ENCODE measurements at places on chromosomes 11 and 22.

DNA sequence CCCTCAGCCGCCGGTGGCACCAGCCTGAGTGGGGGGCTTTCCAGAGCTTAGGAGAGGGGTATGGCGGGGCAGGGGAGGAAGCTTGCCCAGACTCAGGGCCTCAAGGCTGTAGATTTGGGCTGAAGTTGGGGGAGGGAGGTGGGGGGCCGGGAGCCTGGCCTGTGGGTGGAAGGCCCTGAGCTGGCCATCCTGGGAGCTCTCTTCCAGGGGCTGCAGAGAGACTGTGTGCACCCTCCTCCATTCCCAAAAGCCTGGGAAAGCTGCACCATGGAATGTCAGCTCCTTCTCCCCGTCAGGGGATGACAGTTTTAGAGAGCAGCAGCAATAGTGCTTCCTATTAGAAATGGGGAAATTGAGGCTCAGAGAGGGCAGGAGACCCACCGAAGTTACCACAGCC lies 1.0 kb downstream of the SYT12 start:
- DNase-seq: no peak

DNA sequence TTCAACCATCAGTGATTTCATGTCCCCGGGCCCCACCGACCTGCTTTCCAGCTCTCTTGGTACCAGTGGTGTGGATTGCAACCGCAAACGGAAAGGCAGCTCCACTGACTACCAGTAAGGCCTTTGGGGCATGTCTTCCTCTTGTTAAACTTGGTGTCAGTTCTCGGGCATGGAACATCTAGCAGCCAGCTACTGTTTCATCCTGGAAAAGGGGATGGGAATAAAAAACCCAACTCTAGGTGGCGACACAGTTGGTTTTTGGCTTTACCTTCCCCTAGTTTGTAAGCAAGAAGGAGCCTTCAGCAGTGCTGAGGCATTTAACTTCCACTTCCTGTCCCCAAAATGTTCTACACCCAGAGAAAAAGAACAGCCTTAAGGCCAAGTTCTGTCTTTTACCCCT lies 76.7 kb downstream of the BMAL1 start:
- no peak for DNase-seq

- no peak for DNase-seq
Observed at GRCh38 chr11:126357969-126358762, 2.7 kb downstream of the ST3GAL4 start.

GRCh38 chr11:124961972-124962609 lies 8.1 kb downstream of the CCDC15 start:
- peak; percentile 48 for DNase-seq

GRCh38 chr11:78666675-78667160 lies 92.1 kb upstream of the NARS2 start:
- no peak for DNase-seq

DNA sequence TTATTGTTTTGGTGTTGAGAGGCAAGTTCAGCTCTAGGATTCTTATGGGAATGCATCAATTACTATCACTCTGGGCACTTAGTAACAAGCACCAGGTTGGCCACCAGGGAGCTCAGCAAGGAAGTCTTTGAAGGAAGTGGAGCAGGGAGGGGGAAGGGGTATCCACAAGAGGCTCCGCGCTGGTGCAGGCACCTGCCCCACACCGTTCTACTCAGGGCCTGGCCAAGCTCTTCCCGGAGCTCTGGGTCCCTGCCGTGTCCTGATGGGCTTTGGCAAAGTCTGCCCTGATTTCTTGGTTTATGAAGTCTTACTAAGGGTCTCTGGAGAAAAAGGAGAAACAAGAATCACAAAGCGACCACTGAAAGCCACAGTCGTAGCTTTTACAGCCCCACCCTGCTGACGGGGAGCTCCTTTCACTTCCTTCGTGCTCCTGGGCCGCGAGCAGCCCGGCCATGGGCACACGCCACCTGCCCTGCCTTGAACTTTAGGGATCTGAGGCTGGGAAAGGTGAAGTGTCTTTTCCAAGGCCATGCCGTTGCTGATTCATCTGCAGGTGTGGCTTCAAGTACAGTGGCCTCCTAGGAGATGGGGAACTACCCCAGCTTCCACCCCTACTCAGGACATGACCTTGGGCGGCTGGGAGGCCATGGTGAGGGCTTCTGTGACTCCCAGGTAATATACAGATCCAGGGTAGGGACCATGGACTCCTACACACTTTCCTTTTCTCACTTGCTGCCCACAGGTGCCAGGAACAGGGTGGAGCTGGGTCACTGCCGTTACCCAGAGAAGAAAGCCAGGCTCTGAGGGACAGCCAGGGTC lies 15.9 kb upstream of the LRRC32 start:
- DNase-seq: no peak

DNA sequence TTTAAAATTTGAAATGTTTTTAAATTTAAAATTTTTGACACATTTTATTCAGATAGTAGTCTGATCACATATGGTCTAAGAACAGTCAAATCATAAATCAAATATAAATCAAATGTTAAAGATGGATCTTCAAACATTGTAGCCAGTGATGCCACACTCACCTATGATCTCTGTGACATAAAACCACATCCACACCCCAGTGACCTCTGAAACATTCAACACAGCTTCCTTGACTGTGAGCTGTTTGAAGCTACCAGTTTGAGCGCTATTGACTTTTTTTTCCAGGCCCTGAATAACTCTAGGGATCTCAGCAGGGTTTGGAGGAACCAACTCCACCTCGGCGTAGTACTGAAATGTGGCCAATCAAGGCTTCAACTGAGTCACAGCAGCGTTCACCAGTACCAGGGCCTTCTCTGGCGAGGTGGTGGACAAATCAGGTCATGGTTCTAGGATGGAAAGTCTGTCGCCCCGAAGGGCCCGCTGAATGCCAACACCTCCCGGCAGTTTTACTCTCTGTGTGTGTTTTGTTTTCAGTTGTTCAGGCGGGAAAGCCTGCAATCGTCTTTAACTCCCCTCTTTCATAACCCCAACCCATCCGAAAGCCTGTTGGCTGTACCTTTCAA lies 4.3 kb upstream of the MARK2 start:
- DNase-seq: no peak

DNA sequence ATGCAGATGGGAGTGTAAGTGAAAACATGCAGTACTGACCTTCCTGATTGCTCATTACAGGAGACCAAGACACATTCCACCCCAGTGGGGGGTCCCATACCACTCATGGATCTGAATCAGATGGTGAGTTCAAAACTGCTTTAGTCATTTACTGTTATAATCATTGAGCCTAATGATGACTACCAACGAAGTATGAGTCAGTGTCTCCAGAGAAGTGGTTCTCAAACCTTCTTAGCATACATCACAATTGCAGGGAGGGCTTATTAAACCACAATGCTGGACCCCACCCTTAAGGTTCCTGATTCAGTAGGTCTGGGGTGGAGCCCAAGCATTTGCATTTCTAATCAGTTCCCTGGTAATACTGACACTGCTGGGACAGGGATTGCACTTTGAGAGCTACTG lies 75.8 kb downstream of the CD44 start:
- DNase-seq: no peak

DNA sequence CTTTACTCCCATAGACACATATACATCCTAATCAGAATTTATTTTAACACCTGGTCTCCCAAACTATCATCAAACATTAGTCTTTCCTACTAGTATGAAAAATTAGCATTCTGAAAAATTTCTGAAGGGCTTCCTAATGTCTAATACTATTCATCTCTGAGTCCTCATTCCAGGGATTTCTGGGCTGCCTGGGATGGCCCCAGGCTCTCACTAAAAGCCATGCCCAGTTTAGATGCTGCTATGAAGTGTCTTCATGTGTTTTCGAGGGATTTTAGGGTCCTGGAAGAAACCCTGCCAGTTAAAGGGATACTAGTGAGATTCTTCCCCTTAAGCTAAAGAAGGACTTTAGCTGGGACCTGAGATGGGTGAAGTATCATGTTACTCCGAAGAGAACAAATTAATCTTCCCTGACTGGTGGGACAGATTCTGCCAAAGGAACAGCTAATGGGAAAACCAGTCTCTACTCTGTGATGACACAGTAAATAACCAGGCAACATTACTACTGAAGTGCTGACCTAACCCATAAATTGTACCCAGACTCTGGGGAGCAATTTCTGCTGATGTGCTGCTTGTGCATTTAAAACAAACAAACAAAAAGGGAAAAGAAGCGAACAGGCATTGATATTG lies 342.6 kb downstream of the SOX6 start:
- DNase-seq: no peak

- no peak for DNase-seq
Observed at GRCh38 chr22:20654343-20655208, 119.3 kb upstream of the SERPIND1 start.

GRCh38 chr11:73997120-73997770 lies 11.6 kb downstream of the UCP3 start:
- no peak for DNase-seq

GRCh38 chr11:123640677-123641494 lies 13.5 kb downstream of the SCN3B start:
- DNase-seq: no peak

DNA sequence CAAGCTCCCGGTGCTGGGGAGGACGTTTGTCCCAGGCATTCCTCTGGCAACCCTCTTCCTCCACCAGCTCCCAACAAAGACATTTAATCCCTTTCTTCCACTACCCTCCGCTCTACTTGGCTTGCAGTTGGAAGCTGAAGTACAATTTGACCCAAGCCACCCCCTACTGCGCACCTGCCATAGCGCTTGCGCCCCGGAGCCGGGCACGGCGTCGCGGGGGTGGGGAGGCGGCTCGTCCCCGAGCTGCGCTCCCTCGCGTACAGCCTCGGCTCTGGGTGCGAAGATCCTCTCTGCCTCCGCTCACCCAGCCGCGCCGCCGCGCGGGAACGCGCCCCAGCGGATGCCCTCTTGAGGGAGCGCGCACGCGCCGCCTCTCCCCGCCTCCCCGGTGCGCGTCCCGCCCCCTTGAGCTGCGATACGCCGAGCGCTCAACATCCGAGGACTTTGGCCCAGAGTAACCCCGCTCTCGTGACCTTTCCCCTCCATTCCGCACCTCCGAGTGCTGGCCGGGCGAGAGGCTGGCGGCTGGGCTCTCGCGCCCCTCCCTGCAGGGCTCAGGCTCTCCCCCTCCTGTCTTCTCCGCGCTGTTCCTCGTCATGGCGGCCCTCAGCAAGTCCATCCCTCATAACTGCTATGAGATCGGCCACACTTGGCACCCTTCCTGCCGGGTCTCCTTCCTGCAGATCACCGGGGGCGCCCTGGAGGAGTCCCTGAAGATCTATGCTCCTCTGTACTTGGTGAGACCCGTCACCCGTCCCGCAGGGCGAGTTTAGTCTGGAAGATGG lies at the start of gene TMEM135:
TMEM135 (plus strand) TSS at position 485 of the 785 bp plus-strand sequence; CDS start at position 597, 112 bp downstream.
- DNase-seq: no peak

DNA sequence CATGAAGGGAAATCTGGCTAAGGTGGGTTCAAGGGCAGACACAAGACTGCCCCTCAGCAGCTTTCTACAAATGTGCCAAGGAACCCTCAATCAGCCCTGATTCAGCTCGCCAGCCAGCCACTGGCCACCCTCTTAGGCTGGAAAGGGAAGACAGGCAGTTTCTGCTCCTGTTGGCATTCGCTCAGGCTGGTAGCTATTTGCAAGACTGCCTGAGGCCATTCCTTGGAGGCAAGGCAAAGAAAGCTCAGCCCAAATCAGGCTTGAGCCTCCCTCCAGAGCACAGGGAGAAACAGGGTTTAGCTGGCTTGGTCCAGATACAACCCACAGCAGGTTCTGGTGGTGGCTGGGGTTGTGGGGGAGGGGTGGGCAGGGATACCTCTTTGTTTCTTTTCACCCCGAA lies 19.2 kb downstream of the TP53I11 start:
- DNase-seq: no peak

- DNase-seq: no peak
Observed at GRCh38 chr11:110786226-110786902, 74.1 kb upstream of the ARHGAP20 start.

- no peak for DNase-seq
Observed at GRCh38 chr11:14393889-14394288, 34.9 kb upstream of the RRAS2 start.

DNA sequence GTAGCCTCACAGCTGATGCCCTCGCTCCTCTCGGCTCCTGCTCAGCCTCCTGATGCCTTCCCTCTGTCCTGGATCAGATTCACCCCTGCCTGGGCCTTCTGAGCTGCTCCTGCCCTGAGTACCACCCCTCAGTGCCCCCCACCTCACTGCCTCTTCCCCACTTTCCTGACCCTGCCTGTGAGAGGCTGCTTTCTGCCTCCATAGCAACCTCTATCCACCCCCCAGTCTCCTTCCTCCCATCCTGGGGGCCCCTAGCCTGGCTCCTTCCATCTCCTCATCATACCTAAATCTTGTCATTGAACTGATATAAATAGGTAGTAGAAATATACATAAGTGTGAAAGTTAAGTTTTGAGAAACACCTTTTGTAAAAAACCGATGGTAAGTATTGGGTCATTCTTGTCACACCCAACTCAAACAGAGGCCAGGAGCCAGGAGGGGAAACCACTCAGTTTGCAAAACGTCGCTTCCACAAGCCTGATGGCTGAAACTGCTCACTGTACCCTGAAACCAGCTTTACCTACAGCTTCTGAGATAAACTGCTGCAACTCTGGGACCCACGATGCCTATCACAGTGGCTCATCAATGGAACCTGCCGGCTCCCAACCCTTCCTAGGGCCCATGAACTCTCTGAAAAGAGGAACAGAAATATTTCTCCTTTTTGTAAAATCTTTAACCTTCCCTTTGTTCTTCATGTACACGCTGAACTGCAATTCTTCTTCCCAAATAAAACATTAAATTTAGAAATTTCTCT lies 4.8 kb upstream of the APOBEC3H start:
- DNase-seq: no peak

- no peak for DNase-seq
Observed at GRCh38 chr22:37734964-37735451, 38.2 kb downstream of the TRIOBP start.

DNA sequence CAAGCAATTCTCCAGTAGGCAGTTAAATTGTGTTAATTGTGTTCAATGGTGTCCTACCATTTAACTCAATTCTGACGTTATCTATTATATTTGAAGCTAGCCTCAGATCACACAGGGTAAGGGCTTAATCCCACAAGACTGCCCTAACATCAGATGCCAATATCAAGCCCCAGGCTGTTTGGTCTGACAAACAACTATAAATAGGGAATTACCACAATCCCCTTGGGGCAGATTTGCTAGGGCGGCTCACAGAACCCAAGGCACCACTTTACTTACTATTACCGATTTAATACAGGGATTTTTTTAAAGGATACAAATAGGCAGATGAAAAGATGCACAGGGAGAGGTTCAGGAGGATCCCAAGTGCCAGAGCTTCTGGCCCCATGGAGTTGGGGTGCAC lies 678.4 kb downstream of the OPCML start:
- no peak for DNase-seq

DNA sequence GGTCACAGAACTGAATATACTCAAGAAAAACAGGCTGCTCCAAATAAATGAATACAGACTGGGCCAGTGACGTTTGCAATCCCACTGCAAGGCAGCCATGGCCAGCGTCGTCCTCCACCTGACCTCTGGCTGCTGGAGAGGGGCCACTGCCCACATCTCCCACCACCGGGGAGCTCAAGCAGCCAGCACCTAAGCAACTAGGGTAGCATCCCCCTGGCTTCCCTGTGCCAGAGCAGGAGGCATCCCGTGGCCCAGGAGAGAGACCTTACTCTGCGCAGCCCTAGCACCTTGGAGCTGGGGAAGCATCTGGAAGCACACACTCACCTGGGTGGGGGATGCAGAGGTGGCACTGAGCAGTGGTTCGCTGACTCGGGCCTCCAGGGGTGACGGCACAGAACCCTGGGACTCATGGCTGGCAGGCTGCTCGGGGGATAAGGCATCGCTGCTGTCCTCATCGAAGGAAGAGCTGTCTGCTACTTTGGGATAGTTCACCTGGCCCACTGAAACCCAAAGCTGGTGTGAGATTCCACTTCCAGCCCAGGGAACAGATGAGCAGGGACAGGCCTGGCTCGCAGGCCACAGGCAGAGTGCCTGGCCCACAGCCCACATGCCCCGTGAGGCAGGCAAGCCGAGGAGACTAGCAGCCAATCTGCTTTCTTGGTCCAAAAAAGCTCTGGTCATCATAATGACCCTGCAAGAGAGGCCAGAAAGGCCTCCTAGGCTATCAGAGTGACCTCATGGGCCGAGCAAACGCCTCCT lies 53.7 kb downstream of the SGSM3 start:
- DNase-seq: no peak
